Uterus (tissue), 4 donors: ENCODE measurements at places on chromosomes 1 and 21. TPM values are rescaled to one million over a fixed set of nuclear protein-coding genes. Genes with fewer than 3 reads are reported as not detected.

- DNase-seq: no peak
These were observed 118.1 kb downstream of the EPHB2 start for GRCh38 chr1:22828484-22829308.

GRCh38 chr1:24018611-24019580, 38.8 kb upstream of the SRSF10 start:
- DNase-seq: peak; percentile 99

- no peak for DNase-seq
These were observed 191.6 kb downstream of the PTPRC start for GRCh38 chr1:198830412-198830811.

The IL19 gene
- total RNA-seq: not detected

The WNT3A gene
- not detected for total RNA-seq

The AMIGO1 gene
- total RNA-seq: 3.0 TPM
